Bronchial epithelial cell (primary cell): ENCODE measurements at places on chromosomes 1 and 21.

DNA sequence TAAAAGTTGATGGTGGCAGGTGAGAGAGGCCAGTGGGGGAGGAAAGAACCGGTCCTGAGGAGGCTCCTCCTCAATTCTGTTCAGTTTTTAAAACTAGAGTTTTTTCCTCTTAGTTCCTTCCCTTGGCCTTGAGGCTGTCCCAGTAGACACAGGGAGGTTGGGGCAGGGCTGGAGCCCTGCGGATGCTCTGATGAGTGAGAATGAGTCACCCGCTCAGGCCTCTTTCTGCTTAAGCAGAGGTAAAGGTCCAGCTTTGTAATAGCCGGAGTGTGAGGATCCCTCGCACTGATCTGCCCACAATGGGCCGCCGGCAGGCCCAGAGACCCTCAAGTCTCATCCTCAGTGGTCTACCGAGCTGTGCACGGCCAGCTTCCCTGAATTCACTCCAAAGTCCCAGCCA, 49.6 kb upstream of the IRF2BP2 start:
- DNase-seq: peak; percentile 93

DNA sequence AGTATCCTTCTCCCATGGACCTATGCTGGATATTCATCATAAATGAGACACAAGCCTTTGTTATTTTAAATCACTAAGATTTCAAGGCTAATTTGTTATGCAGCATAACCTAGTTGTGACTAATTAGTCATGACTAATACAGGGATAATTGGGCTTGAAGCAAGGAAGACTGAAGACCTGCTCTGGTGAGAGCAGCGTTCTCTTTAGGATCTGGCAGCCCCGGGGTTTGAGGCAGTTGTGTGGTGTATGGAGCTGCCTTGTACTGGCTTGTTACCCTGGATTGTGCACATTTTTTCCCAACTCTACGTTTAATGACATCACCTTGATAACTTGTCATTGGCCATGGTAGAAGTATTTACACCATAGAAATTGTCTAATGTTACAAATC, 25.7 kb upstream of the SPAG17 start:
- peak; percentile 83 for DNase-seq

DNA sequence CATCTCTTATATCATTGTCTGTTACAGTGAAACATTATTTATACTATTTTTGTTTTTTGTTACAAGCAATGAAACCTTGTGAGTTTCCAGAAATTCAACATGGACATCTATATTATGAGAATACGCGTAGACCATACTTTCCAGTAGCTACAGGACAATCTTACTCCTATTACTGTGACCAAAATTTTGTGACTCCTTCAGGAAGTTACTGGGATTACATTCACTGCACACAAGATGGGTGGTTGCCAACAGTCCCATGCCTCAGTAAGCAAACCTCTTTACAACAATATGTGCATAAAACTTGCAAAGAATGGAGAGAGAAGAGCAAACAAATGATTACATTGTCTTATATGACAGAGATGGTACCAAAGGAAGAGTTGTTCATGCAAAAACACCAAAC, 22.4 kb downstream of the CFHR4 start:
- DNase-seq: peak; percentile 7

DNA sequence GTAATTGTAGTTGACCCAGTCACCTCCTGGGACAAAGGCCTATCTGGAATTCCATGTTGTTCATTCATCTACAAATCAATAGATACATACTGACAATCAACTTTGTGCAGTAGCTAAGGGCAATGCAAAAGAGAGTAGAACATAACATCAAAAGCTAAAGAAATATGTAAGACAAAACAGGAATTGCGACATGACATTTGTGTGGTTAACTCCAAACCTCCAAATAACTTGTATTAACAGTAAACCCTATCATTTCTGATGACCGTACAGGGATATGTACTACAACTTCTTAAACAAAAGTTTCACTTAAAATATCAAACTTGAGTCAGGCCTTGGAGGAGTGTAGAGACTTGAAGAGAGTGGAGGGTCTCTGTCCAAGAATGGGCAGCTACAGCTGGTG, 317.6 kb downstream of the SPATA17 start:
- no peak for DNase-seq

- no peak for DNase-seq
Observed at GRCh38 chr21:37870221-37870620, 46.0 kb downstream of the KCNJ6 start.

- DNase-seq: no peak
Observed at GRCh38 chr1:230077011-230077410, 10.0 kb downstream of the GALNT2 start.

- no peak for DNase-seq
Observed at GRCh38 chr1:157114183-157115121, 14.8 kb upstream of the ETV3L start.

GRCh38 chr1:222926566-222926965, 111.7 kb downstream of the DISP1 start:
- DNase-seq: peak; percentile 82

DNA sequence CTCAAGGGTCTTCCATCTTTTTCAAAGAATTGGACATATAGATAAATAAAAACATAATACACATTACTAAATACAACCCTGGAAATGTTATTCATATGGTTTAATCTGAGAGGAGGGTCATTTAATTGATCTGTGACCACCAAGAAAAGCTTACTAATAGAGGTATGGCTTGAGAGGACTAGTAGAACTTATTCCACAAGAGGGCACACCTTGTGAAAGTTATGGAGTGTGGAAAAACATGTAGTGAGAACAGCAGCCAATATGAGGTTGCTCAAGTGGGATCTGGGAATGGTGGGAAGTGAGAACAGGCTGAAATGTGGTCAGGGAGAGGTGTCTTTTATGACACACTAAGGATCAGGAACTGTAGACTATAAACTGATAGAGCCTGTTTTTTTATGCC, 973.5 kb upstream of the B3GALT2 start:
- DNase-seq: peak; percentile 12

- no peak for DNase-seq
Observed at GRCh38 chr21:16002874-16003466, 273.2 kb downstream of the USP25 start.

GRCh38 chr1:244435562-244436205, 16.0 kb downstream of the ADSS2 start:
- DNase-seq: peak; percentile 68

- DNase-seq: peak; percentile 65
Observed at GRCh38 chr1:210709701-210710100, 381.0 kb downstream of the HHAT start.

DNA sequence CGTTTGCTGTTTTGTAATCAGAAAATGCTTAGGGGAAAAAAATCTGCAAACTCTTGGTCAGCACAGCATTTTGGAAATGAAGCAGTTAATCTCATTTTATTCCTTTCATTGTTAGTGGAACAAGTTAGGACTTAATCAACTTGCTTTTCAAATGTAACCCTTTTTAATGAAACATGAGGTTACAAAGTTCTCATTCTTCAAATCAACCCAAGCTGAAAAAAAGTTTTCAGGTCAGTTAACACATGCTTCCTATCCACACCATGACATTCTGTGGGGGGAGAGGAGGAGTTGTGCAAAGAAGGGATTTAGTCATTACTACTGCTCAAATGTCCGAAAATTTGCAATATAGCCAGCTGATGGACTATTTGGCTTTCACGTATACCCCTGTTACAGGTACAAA, 283.2 kb upstream of the LYPLAL1 start:
- DNase-seq: no peak

DNA sequence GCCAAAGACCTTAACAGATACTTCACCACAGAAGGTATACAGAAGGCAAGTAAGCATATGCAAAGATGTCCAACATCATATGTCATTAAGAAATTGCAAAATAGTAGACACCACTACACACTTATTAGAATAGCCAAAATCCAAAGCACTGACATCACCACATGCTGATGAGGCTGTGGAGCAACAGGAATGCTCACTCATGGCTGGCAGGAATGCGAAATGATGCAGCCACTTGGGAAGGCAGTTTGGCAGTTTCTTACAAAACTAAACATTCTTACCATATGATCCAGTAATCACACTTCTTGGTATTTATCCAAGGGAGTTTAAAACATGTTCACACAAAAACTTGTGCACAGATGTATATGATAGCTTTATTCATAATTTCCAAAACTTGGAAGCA, 261.2 kb upstream of the AJAP1 start:
- peak; percentile 34 for DNase-seq

DNA sequence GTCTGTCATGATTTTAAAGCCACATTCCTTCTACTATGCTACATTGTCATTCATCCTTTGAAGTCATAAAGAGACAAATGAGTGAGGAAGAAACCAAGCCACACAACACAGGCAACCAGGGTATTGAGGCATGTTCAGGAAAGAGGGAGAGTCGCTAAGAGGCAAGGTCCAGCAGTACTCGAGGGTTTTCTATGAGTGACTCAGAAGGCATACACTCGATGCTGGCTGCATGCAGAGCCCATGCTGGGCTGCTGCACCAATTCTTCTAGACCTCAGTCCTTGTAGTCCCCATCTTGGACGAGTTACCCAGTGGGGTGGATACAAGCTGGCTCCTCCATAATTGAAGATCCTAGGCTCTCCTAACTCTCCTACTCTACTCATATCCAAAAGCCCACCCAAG, 57.6 kb downstream of the OLFML2B start:
- no peak for DNase-seq

GRCh38 chr1:50023292-50024159, at the start of gene AGBL4:
Gene AGBL4 (minus strand): TSS chr1:50023954.
- DNase-seq: peak; percentile 11

DNA sequence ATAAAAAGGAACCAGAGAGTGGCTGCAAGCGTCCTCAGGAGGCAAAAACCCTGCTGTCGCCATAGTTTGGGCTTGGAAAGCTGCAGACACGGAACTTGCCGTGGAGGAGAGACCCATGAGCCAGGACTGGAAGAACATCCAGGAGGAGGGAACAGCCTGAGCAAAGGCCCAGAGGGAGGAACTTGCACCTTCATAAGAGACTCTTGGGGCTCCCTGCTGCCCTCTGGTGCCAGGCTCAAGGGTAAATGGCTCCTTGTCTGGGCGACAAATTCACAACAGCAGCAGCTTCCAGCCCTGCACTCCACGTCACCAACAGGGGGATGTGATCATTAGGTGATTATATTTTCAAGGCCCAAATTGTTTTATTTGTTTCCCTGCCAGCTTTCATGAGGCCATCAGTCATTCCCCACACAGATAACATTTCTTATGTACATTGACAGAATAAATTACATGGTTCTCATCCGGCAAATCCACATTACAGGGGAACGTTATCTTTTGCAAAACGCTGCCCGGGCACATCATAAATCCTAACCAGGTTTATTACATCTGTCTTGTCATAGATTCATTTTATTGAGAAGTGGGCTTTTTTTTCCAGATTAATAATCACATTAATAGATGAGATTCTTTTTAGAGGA, 143.0 kb upstream of the GRIK3 start:
- peak; percentile 34 for DNase-seq

- DNase-seq: no peak
Observed at GRCh38 chr1:211349741-211350140, 23.1 kb downstream of the TRAF5 start.

DNA sequence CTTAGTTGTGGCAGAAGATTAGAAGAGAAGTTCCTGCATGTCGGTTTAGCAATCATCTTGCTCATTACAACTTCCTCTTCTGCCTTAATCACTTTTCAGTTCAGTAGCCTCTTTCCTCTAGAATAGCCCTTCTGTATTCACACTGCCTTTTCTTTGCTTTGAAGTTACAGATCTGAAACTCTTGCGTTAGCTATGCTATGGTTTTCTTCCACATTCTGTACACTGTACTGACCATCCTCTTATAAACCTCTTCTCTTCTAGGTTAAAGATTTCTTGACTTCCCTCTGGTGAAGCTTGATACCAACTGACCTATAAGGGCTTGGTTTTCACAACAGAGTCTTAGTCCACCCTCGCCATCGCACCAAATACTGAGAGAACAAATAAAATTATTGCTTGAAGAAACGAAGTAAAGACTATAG, 35.0 kb downstream of the C21orf91 start:
- DNase-seq: no peak

GRCh38 chr21:37153196-37153934, 80.3 kb downstream of the TTC3 start:
- peak; percentile 44 for DNase-seq

DNA sequence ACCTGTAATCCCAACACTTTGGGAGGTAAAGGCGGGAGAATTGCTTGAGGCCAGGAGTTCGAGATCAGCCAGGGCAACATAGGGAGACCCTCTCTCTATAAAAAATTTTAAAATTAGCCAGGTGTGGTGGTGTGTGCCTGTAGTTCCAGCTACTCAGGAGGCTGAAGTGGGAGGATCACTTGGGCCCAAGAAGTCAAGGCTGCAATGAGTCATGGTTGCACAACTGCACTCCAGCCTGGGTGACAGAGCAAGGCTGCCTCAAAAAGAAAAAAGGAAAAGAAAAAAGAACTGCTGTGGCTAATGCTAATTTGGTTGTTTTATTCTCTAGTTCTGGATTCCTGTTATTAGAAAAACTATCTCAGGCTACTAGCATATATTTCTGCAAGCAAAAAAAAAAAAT, 29.8 kb downstream of the DBT start:
- peak; percentile 34 for DNase-seq

DNA sequence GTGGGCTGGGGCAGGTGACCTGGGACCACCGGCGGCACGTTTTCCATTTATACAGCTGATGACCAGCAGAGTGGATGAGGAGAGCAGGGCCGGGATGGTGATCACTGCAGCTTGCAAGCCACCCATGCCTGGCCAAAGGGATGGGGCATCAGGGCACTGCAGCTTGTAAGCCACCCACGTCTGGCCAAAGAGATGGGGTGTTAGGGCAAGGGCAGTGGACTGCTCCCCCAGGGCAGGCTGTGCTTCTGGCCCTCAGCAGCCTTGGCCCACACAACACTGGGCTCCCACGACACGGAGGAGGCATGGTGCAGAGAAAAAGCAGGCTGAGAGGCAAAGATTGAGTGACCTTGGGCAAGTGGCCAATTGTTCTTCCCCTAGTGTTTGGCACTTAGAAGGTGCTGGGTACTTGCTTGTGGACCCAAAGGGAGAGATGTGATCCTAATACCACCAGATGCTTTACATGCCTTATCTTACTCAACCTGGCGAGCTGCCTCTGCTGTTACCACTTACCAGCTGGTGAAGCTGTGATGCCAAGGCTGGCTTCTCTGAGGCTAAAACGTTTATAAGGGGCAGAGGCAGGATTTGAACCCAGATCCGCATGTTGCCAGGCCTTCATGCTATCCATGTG, 48.3 kb downstream of the TRIM62 start:
- DNase-seq: no peak

DNA sequence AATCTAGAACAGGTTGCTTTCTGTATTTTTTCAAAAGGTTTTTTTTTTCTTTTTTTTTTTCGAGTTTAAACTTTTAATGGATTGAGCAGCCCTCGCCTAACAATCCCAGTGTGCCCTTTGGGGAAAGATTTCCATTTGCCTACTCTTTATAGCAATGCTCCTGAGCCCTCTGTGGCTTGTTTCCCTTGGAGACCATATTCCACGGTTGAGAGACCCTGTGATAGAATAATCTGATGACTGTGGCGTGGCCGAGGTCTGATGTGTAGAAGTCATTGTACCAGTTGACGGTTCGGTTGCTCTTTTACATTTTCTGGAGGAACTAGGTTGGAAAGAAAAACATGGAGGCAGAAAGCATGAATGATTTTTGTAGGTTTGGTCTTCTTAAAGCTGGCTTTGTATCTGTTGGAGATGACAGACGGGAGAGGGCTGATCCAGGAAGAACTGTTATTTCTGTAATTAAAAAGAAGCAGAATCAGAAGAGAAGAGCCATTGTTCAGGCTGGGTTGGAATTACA, 305.7 kb upstream of the NRIP1 start:
- no peak for DNase-seq

GRCh38 chr1:96525657-96526557, 195.7 kb upstream of the PTBP2 start:
- no peak for DNase-seq

GRCh38 chr1:108712606-108713150, at the start of gene FNDC7:
Gene FNDC7 (plus strand): TSS chr1:108712908. CDS start chr1:108712934, 26 bp downstream.
- no peak for DNase-seq
